Activated CD4-positive, alpha-beta T cell treated with anti-CD3 and anti-CD28 coated beads for 4 hours (primary cell): ENCODE measurements at places on chromosomes 2 and 18.

DNA sequence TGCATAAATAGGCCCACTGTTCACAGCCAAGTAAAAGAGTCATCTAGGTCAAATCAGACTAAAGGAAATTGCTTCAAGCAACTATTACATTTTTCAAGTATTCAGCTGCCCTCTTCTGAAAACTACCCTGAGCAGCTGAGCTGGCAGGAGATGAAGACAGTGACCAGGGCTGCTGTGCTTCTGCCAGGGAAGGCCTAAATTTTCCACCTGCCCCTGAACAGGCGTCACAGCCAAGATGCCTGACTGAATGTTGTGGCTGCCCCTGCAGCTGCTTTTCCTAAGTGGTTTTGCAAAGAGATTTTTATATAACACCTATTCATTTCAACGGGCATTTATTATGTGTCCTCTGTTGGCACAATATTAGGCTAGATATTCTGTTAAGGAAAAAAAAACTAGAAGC, 96.7 kb upstream of the RPE start:
- DNase-seq: no peak

DNA sequence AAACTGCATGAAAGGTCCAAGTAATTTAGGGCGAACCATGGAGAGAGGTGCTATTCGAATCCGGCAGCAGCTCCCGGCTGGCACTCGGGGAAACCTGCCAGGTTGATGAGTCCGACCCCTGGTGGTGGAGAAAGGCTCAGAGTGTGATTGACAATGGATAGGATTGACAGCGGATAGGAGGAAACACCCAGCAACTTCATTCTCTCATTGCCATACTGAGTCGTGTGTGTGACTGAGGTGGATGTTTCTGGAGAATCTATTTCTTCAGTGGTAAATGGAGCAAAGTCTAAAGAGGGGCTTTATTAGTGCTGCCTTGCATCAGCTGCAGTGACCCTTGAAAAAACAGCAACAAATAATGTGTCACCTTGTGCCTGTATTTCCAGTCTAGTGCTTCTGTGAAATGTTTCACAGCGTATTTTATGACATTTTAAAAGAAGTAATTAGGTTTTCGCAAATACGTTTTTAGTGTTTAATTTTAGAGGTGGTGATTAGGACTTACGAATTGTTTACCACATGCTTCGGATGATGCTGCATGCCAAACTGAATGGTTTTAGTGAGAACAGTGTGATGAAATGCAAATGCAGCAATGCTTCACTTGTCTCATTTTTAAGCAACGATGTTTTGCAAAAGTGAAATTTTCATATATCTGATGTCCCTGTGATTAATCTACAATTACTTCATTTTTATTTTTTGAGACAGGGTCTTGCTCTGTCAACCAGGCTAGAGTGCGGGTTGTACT, 102.0 kb downstream of the DCDC2C start:
- no peak for DNase-seq

GRCh38 chr18:73408469-73408868, 540.7 kb upstream of the NETO1 start:
- DNase-seq: no peak

GRCh38 chr2:215664847-215665525, 229.1 kb upstream of the FN1 start:
- DNase-seq: no peak

GRCh38 chr2:199490049-199490448, 32.3 kb upstream of the SATB2 start:
- no peak for DNase-seq

DNA sequence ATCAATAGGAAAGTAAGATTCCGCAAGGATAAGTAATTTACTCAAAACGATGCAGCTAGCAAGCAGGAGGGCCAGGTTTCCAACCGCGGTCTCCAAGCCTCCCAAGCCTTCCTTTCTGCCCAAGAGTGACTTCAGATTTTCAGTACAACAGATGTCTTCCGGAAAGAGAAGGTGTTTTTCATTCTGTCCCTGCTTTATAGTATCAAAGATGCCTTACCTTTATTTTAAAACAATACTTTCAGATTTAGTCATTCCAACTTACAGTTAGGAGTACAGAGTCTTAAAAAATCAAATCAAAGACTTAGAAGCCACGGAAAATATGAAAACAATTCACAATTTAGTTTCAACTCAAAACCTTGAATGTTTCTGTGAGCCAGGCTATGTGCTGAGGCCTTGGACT, 43.6 kb downstream of the CYB5A start:
- no peak for DNase-seq

- DNase-seq: peak; percentile 41
Observed at GRCh38 chr2:65064728-65065552, 8.7 kb downstream of the CEP68 start.

DNA sequence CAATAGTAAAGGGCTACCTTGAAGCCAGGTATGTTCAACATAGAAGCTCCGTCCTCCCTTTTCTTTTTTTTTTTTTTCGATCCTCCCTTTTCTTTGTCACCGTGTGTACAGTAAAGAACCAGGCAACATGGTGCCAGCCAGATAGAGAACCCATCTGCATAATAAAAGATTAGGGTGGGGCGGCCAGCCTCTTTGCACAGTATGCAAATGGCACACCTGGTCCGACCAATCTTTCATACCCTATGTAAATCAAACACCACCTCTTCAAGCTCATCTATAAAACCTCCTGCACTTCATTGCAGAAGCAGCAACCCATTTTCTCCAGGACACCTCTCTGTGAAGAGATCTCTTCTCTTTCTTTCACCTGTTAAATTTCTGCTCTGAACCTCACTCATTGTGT, 7.3 kb upstream of the WDR33 start:
- no peak for DNase-seq

DNA sequence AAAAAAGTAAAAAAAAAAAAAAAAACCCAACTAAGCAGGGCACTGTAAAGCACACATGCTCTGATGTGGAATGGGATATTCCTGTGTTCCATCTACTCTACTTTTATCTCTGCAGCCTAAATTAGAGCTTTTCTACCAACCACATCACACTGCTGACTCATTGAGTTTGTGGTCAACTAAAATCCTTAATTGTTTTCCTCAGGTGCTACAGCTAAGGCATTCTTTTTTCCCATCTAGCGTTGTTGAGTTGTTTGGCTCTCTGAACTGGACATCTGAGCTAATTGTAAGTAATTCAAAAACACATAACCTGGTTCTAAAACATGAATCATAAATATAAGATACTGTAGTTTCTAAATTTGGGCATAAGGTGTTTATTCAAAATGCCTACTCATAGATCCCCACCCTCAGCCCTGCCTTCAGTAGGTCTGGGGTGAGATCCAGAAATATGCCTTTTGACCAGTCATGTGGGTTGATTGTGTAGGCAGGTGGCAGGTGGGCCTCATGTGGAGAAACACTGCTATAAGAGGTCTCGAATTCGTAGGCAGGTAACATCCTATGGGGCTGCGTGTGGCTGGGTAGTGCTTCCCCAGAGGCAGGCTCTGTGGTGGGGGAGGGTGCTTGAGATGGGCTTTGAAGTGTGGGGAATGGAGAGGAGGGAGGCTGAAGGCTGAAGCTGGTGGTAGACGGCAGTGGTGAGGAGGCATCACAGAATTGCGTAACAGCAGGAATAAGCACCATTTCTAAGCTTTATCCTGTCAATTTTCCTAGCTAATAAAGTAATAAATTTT, 27.2 kb downstream of the ANKRD29 start:
- DNase-seq: no peak

- DNase-seq: no peak
Observed at GRCh38 chr2:181468811-181469210, 11.6 kb downstream of the ITGA4 start.

GRCh38 chr2:64295326-64296139, 151.3 kb upstream of the PELI1 start:
- DNase-seq: no peak
